ENCODE measurements at places on chromosomes 7 and 10.

GRCh38 chr7:101108961-101109360, 17.9 kb upstream of the SERPINE1 start:
- no peak for DNase-seq

DNA sequence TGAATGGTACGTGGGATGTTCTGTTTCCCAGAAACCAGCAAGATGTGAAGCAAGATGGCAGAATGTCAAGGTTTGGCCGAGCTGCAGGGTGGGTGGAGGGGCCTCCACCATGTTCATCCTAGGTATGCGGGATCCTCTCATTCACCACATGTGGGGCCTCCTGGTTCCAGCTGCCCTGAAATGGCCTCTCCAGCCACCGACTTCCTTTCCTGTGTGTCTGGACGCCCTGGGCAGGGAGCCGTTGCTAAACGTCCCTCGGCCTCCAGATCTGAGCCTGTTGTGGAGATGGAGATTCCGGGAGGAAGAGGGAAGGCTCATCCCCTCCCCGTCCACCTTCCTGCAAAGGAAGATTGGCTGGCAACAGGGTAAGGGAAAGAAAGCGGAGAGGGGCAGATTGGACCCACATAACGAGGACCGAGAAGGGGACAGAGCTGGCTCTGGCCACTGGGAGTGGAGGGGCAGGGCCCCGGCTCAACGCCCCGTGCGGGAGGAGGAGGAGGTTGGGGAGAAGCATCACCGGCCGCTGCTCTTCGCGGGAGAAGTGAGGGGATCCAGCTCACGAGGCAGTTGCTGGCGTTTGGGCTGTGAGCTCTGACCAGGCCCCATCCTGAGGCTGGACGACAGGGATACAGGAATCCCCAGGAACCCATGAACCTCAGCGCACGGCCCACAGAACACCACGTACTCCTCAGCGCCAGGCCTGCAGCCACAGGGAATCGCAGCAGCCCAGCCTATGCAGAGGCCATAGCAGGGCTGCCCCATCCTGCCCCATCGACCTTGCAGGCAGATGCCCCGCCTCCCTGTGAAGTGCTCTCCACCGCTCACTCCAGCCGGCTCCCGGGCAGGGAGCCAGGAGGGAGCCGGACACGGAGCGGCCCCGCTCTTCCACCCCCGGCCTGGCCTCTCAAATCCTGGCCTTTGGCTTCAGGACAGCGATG, 98.3 kb downstream of the FOXL3 start:
- no peak for DNase-seq

DNA sequence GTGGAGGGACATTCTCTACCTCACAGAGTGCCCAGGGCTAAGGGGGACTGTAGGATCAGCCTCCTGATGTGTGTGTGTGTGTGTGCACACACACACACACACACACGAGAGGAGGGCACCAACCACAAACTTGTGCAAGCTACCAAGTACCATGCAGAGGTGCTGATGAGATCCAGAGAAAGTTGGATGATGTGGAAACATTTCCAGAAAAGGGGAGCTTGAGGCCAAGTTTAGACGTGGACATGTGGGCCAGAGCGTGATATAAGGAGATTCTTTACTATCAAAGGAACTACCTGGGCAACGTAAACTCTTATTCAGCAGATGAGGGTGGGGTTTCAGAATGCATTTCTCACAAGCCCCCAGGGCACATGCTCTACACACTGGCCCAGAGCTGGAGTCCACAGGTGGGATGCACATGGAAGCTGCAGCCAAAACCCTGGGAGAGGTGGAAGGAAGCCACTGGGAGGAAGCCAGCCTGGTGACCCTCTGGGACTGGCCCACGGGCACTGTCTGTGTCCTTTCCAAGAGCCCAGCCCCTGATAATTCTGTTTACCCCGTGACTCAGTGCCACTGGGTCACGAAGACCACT, 53.5 kb downstream of the DLG5 start:
- no peak for DNase-seq

- DNase-seq, result no peak
These were observed 94.2 kb downstream of the HIP1 start for GRCh38 chr7:75644589-75644988.

DNA sequence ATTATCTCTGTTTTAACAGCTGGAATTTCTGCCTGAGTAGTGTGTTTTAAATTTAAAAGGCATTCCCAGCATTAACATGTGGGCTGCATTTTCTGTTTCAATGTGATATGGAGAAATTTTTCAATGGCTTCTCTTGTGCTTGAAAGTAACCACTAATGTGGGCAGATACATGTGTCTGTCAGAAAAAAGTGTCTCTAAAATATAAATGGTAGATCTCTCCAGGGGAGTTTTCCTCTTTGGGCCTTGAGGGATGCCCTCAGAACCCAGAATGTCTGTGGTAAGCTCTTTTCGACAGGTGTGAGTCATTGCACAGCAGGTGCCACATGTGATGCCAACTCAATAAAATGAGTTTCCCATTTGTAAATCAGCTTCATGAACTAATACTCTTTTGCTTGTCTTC, 221.1 kb downstream of the SEMA3E start:
- peak; percentile 9 for DNase-seq

Data from neural progenitor cell (in vitro differentiated cells).